ENCODE measurements at places on chromosomes 1 and 21.

DNA sequence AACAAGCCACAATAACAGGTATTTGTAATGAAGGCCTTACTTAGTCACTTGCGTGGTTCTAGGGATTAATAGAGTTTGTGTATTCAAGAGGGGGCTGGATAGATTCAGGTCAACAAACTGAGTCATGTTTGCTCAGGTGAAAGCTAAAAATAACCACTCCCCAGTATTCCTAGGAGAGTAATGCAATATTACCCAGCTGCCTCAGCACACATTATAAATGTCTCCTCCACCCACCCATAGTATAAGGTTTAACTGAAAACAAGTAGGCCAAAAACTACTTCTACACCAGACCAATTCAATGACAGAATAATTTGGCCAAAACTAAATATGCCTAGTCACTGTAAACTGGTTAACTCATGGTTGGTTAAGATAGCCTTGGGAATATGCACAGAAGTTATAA lies 34.4 kb downstream of the WLS start:
- no peak for DNase-seq

DNA sequence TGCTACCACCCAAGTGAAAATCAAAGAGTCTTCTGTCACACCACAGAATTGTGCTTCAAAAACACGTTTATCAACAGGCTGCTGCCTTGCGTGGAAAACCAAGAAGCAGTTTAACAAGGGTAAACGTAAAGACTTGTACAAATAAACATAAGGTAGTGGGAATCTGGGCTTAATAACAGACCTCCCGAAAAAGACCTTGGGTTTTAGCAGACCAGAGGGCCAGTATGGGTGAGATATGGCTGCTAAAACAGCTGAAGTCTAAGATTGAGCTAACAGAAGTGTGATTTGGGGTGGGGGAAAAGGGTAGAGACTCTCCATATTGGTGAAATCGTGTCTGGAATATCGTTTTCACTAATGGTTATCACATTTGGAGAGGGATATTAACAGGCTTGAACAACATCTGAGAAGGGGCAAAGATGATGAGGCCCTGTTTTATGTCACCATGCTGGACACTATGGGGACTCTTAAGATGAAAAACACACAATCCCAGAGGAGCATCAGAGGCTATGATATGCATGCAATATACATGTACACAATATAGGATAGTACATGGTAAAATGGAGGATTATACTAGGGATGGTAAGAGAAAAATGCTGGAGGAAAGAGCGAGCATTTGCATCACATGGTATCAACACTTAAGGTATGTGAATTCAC lies 1.4 kb downstream of the MOV10 start:
- no peak for DNase-seq

DNA sequence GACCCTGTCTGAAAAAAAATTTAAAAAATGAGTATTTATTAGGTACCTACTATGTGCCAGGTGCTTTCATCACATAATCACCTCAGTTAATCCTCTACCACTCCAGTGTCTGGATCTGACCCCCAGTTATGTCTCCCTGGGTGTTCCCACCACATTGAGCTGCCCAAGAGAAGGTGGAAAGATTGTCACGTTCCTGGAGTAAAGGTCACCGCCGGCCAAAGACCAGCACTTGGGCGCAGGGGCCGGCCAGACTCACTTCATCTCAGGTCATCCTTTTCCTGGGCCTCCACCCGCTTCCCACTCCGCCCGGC lies 714 bp downstream of the PYCR2 start:
- no peak for DNase-seq

GRCh38 chr1:176330782-176331181 lies 123.7 kb upstream of the COP1 start:
- DNase-seq, result no peak

Measured in AG04450 (cell line).